Ascending aorta (tissue), 2 donors: ENCODE measurements at places on chromosomes 4 and X.

DNA sequence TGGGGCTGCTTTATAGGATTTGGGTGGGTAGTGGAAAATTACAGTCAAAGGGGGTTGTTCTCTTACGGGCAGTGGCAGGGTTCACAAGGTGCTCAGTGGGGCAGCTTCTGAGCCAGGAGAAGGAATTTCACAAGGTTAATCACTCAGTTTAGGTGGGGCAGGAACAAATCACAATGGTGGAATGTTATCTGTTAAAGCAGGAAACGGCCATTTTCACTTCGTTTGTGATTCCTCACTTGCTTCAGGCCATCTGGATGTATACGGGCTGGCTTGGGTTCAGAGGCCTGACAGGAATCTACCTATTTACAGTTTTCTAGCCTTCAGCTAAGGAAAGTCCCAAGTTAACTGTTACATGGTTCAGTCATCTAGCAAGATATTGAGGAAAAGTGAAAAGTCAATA lies 1003.5 kb downstream of the STPG2 start:
- H3K36me3 ChIP-seq, result no peaks in the 10 kb centered on the region
- H3K4me3 ChIP-seq, result no peak overlapping the region
- no peaks in the 10 kb centered on the region for H3K4me1 ChIP-seq
- no peak for DNase-seq

GRCh38 chr4:31674313-31674947 lies 954.3 kb downstream of the PCDH7 start:
- no peaks in the 10 kb centered on the region for H3K4me1 ChIP-seq
- DNase-seq, result no peak
- H3K27me3 ChIP-seq, result no peaks in the 10 kb centered on the region
- H3K27ac ChIP-seq, result no peak overlapping the region
- no peak overlapping the region for H3K4me3 ChIP-seq

DNA sequence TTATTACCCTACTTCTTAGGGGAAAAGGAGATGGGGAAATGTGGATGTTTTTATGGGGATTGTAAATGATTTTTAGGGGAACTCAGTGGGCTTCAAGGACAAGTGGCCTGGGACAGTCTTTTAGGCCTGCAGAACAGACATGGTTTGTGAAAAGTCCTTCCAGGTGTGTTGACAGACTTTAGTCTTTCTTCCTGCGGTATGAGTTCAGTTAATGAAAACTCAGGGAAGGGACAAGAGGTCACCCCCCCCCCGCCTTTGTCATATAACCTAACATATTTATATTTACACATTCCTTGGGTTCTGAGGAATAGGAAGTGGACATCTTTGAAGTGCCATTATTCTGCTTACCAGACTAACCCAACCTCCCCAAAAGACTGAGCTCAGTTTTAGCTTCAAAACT lies 31.8 kb downstream of the METAP1 start:
- no peaks in the 10 kb centered on the region for H3K36me3 ChIP-seq
- H3K4me3 ChIP-seq, result no peak overlapping the region
- no peaks in the 10 kb centered on the region for H3K27me3 ChIP-seq

GRCh38 chr4:96753216-96753615 lies 913.3 kb downstream of the PDHA2 start:
- H3K27me3 ChIP-seq, result no peaks in the 10 kb centered on the region
- DNase-seq, result no peak
- H3K4me3 ChIP-seq, result no peak overlapping the region

GRCh38 chr4:7887436-7887835 lies 52.2 kb downstream of the AFAP1 start:
- H3K4me1 ChIP-seq, result peaks cover 42% of the 10 kb centered on the region
- H3K4me3 ChIP-seq, result no peak overlapping the region
- peak overlapping the region; percentile 68 for H3K27ac ChIP-seq
- DNase-seq, result no peak
- no peaks in the 10 kb centered on the region for H3K36me3 ChIP-seq
